ENCODE measurements at places on chromosomes 12 and 14.

GRCh38 chr14:22200977-22201605 lies 387.9 kb downstream of the DAD1 start:
- DNase-seq = peak; percentile 46
- H3K4me1 ChIP-seq = no peaks in the 10 kb centered on the region
- H3K36me3 ChIP-seq = no peaks in the 10 kb centered on the region
- no peak overlapping the region for H3K4me3 ChIP-seq

DNA sequence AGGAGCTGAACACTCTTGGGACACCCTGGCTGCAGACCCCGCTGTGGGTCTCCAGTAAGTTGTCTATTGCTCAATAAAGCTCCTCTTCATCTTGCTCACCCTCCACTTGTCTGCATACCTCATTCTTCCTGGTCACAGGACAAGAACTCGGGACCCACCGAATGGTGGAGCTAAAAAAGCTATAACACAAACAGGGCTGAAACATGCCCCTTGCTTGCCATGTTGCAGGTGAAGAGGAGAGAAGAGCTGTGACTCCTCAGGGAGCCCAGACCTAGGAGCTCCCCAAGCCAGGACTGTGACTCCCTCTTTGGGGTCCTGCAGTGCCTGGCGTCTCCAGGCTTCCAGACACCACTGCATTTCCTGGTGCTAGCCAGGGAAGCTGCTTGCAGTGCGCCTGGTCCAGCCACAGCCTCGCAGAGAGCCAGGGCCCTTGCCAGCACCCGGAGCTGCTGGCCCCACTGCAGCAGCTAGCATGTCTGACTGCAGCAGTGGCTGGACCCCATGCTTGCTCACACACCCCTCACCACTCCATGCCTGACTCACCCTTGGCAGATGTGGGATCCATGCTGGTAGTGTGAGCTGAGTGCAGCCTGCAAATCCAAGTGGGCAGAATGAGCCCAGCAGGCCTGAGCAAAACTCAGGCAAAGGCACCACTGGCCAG lies 37.1 kb upstream of the OR5AU1 start:
- H3K27me3 ChIP-seq = no peaks in the 10 kb centered on the region
- H3K36me3 ChIP-seq = no peaks in the 10 kb centered on the region
- no peak overlapping the region for H3K4me3 ChIP-seq
- no peak for DNase-seq

DNA sequence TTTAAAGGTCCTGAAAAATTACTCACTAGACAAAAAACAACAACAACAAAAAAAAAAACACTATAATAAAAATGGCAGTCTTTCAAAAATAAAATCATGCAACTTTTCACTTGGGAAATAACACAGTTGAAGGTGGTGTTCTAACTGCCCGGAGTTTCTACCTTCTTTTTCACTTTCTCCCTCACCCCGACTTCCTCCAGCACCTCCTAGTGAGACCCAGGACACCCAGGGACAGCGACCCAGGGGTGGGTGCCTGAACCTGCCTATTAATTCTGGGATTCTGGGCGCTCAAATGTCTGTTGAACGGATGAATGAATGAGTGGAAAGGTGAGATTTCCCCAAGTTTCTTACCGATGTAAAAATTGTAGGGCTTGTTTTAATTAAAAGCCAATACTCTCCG lies 2.0 kb upstream of the FZD10 start:
- DNase-seq = no peak
- H3K36me3 ChIP-seq = no peaks in the 10 kb centered on the region
- H3K4me1 ChIP-seq = no peaks in the 10 kb centered on the region
- H3K4me3 ChIP-seq = no peak overlapping the region

DNA sequence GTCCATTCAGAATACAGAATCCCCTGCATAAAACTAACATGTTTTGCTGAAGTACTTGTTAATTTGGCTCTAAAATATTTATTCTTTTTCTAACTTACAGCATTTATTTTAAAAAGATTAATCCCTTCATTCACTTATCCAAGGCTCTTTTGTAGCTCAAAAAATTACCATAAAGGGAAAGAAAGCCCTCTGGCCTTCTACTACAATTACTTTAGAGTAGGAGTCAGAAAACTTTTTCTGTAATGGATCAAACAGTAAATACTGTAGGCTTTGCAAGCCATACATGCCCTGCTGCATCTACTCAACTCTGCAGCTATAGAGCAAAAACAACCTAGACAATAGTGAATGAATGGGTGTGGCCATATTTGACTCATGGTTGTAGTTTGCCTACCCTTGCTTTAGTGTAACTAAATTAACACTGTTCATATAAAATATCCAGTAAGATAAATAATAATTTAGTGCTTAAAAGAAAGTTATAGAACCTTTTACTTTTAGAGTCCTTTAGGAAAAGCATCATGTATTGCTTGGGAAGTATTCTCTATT lies 74.2 kb upstream of the ZFP36L1 start:
- H3K36me3 ChIP-seq = peaks cover under 1% of the 10 kb centered on the region
- no peak overlapping the region for H3K4me3 ChIP-seq
- no peaks in the 10 kb centered on the region for H3K4me1 ChIP-seq
- DNase-seq = no peak
- H3K27ac ChIP-seq = no peak overlapping the region

- H3K4me3 ChIP-seq = no peak overlapping the region
- H3K4me1 ChIP-seq = peaks cover 16% of the 10 kb centered on the region
- H3K27ac ChIP-seq = no peak overlapping the region
- H3K36me3 ChIP-seq = no peaks in the 10 kb centered on the region
- no peak for DNase-seq
Measured at GRCh38 chr14:75636100-75636692, 24.5 kb downstream of the ERG28 start.

All from HCT116 (cell line).